ENCODE measurements at places on chromosomes 4 and X. TPM values are rescaled to one million over a fixed set of nuclear protein-coding genes. Genes with fewer than 3 reads are reported as not detected.

- no peak overlapping the region for H3K27ac ChIP-seq
- H3K4me1 ChIP-seq = peaks cover 95% of the 10 kb centered on the region
- H3K36me3 ChIP-seq = no peaks in the 10 kb centered on the region
- DNase-seq = no peak
These were observed 32.5 kb downstream of the AFAP1 start for GRCh38 chr4:7907142-7907541.

GRCh38 chr4:38982361-38983095 is 49.7 kb downstream of the TMEM156 start:
- H3K4me3 ChIP-seq = no peak overlapping the region
- no peak overlapping the region for H3K27ac ChIP-seq
- DNase-seq = no peak
- no peaks in the 10 kb centered on the region for H3K27me3 ChIP-seq
- H3K4me1 ChIP-seq = no peaks in the 10 kb centered on the region

GRCh38 chr4:174613979-174614378 is 91.7 kb upstream of the HPGD start:
- no peak for DNase-seq
- no peaks in the 10 kb centered on the region for H3K27me3 ChIP-seq
- no peak overlapping the region for H3K4me3 ChIP-seq
- no peak overlapping the region for H3K27ac ChIP-seq

Gene CENPI
- total RNA-seq = 2.1 TPM

Gene GABRG1
- 9.4 TPM for total RNA-seq

Gene COL25A1
- 2.2 TPM for total RNA-seq
